ENCODE measurements at places on chromosomes 3 and 15. TPM values are rescaled to one million over a fixed set of nuclear protein-coding genes. Genes with fewer than 3 reads are reported as not detected.

Gene MESP1
- total RNA-seq, result 0.49 TPM

Gene DUSP7
- 2.9 TPM for total RNA-seq

Gene PROK2
- not detected for total RNA-seq

Gene CRYGS
- 1.3 TPM for total RNA-seq

Gene LARP6
- total RNA-seq, result 68.1 TPM

Gene TEX264
- total RNA-seq, result 38.7 TPM

Gene SHF
- 1.9 TPM for total RNA-seq

Gene SPATA12
- total RNA-seq, result not detected

Gene ACAN
- total RNA-seq, result 3.3 TPM

Gene HCLS1
- total RNA-seq, result 2.7 TPM

Gene VPS18
- 57.4 TPM for total RNA-seq

Gene EOMES
- not detected for total RNA-seq
